Activated T-cell treated with anti-CD3 and anti-CD28 coated beads for 4 hours (primary cell): ENCODE measurements at places on chromosomes 3 and 15.

GRCh38 chr3:64079369-64080150, 56.3 kb upstream of the PSMD6 start:
- DNase-seq, result no peak

DNA sequence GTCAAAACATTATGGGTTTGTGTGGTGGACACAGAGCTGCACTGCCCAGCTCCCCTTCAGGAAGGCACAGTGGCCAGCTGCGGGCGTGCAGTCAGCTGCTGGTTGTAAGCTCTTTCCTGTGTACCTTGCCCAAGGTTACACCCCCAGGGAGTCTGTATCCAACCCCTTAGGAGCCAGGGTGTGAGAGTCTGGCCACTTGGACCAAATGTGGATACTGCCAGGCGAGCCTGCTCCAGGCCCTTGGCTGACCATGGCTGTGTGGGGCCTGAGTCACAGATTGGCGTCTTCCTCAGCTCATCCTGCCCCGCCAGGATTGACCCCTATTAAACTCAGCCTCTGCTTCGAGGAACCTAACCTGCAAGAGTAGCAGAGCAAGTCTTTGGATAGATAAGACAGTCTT, 56.9 kb downstream of the ABHD5 start:
- DNase-seq, result no peak

DNA sequence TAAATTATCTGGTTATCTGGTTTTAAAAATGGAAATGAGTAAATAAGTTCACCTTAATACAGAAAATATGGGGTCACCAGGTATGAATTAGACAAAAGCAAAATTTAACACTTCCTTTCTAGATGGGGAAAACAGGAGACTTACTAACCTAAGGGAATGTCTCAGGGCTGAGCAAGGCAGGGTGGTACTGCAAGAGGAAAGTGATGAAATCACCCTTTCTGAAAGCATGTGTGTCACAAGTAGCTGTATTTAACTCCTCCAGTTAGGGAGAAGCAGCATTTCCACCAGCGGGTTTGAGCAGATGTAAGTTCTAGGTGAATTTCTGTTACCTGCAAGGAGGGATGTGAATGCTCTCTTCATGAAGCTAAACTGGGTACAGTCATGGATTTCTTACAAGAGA, 629.1 kb downstream of the MECOM start:
- no peak for DNase-seq

DNA sequence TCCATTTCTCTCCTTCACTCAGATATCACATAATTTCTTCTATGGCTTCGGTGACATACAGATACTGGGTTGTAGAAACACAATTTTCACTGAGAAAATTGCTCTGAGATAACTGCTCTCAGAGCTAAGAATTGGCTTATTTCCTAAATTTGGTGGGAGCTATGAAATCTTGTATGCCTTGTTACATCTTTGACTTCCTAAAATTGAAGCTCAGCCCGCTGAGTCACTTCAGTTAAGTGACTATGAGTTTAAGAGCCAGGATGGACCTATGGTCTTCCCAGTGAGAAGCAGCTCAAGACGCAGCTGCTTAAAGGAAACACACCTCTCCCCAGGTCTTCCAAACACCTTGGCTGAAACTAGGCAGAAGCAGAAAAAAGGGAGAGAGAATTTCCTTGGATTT, 56.4 kb downstream of the EFHB start:
- DNase-seq, result no peak

- no peak for DNase-seq
Observed at GRCh38 chr3:195897853-195898415, 10.4 kb downstream of the TNK2 start.

GRCh38 chr3:44128057-44128775, 113.5 kb upstream of the TOPAZ1 start:
- DNase-seq, result no peak

- DNase-seq, result no peak
Observed at GRCh38 chr3:41212088-41212487, 12.8 kb downstream of the CTNNB1 start.

DNA sequence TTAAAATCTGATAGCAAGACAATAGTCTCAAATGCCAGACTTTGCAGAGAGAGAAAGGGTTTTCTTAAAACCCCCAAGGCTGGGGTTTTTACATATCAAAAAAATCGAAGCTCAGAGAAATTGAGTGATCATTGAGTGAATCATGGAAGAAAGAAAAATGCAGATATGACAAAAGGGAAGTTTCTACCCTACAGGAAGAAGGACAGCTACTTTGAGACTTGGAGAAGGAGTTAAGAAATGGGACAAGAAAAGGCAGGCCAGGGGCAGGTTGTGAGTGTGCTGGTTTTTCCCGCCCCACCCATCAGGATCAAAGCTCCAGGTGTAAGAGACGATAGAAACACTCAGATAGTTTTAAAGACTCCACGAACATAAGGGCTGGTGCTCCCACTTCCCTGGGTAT, 18.6 kb downstream of the TMEM158 start:
- no peak for DNase-seq

- no peak for DNase-seq
Observed at GRCh38 chr15:47517737-47518136, 199.6 kb upstream of the SEMA6D start.

DNA sequence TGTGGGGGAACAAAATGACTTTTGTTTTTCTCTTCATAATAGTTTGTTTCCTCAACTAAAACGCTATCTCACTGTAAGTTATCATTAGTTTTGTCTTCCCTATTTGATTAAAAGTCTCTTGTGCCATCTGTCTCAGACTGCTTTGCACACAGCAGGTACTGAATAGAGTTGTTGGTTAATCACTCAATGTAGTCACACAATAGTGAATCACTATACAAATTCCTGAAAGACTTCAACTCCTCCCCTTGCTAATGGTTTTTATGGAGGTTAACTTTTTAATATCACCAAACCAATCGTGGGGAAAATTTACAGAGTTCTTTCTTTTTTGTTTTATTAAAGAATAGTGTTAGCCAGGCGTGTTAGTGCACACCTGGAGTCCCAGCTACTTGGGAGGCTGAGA, 2.6 kb upstream of the NGLY1 start:
- no peak for DNase-seq

- no peak for DNase-seq
Observed at GRCh38 chr3:148992027-148992634, 791 bp downstream of the GYG1 start.

- no peak for DNase-seq
Observed at GRCh38 chr15:39320886-39321285, 260.0 kb upstream of the THBS1 start.

GRCh38 chr15:91919014-91919534, 65.6 kb downstream of the SLCO3A1 start:
- DNase-seq, result no peak

- no peak for DNase-seq
Observed at GRCh38 chr3:141388823-141389621, 20.7 kb downstream of the ZBTB38 start.

GRCh38 chr3:128619146-128619890, 31.3 kb downstream of the RPN1 start:
- DNase-seq, result no peak

DNA sequence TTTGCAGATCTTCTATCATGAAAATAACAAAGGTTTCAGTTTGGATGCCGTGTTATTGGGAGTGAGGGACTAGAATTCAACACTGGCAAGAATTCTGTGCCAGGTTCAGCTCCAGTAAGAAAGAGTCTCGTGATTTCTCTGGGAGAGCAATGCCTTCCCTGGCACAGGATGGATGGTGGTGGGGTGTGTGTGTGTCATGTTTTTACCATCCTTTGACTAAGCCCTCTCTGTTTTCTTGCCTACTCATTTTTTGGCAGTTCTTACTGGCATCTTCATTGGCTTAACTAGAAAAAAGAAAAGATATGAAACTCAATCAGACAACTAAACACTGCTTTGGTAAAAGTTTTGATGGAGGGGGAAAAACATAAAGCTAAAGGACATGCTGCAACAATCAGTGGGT, 86.6 kb downstream of the FMN1 start:
- DNase-seq, result no peak

DNA sequence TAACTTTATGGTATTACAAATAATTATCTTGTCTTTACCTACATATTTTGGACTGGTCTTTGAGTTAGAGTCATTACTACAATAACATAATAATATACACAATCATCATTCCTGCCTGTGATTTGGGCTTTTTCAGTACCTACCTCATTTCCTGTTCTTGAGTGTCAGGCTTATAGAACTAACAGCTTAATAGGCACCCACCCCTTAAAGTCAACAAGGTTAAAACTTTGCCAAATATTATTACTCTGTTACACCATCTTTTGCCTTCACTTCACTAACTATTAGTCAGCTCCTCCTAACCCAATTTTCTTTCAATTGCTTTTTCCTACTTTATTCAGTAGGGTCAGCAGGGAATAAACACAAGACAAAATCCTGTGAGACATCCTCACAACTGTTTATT, 488.7 kb upstream of the AGTR1 start:
- DNase-seq, result no peak

- DNase-seq, result no peak
Observed at GRCh38 chr15:77506311-77507142, 85.8 kb downstream of the HMG20A start.

DNA sequence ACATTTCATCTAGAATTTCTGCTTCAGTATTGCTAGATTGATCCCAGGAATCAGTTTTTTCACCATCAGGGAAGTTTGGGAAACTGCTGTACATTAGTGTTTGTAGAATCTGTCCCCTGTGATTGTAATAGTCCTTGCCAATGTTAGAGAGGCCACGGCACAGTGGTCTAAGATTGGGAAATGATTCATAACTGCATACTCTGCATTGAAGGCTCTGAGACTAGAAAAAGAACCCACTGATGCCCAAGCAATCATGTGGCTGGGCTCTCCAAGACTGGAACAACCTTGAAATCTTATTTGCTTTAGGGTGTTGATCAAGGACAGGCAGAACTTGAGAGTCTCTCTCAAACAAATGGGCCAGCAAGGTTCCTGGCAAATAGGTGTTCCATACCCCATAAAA, 245.6 kb upstream of the LRTM1 start:
- no peak for DNase-seq

DNA sequence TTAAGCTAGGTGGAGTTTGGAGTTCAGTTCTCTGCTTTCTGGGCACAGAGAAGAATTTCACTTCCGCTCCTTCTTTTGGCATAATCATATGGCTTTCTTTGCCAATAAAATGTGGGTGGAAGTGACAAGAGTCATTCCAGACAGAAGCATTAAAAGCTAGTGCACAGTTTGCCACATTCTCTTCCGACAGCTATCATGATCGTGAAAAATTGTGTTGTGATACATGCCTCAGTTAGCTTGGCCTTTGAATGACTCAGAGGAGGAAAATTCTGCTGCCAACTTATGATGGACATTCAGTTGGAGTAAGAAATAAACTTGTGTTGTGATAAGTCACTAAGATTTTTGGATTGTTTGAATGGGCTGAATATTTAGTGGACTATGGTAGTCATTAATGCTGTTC, 291.7 kb upstream of the SATB1 start:
- no peak for DNase-seq

- no peak for DNase-seq
Observed at GRCh38 chr15:65962187-65962586, 92.9 kb downstream of the RAB11A start.

- DNase-seq, result no peak
Observed at GRCh38 chr3:63470745-63471144, 181.7 kb upstream of the SNTN start.

DNA sequence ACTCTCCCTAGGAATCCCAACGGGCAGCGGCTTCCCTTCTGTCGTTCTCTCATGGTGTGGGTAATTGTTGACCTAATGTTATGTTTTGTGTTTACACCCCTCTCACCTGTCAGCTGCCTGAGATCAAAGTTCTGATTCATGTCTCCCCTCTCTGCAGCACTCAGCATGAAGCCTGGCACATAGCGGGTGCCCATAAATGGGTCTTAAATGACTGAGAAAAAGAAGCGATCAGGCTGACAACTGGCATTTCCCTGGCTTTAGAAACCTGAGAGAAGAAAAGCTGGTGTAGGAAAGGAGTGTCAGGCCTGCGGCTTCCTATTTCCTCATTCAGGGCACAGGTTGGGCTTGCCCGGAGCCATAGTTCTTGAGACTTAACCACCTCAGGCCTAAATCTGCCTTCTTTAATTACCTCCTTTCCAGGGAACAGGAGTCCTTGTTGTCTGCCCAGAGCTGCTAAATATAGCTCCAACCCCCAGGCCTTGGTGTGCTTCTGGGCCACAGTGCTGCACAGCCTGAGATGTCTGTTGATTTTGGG, 31.8 kb downstream of the LPP start:
- DNase-seq, result no peak

DNA sequence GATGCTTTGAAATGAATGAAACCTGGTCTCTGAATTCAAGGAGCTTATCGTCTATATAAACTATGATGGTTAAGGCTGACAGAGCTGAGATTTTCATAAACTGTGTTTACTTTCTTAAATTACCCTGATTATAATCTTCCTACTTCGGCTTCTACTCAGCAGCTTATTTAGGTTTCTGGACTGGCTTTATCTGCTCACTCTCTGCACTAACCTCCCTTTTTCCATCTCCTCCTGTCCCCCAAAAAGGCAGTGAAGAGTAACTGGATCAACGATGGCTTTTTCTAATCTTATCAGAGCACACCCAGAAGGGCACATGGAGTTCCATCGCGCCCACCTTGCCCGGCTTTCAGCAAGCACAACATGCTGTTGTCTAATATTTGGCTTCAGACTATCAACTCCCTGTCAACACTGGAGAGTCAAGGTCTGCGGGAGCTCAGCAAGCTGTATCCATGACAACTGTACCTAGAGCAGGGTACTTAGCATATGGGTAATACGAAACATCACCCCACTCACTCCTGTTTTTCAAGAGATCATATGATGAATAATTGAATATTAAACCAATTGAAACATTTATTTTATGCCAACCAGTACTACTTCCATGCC, 417.3 kb downstream of the GABRB3 start:
- DNase-seq, result no peak

DNA sequence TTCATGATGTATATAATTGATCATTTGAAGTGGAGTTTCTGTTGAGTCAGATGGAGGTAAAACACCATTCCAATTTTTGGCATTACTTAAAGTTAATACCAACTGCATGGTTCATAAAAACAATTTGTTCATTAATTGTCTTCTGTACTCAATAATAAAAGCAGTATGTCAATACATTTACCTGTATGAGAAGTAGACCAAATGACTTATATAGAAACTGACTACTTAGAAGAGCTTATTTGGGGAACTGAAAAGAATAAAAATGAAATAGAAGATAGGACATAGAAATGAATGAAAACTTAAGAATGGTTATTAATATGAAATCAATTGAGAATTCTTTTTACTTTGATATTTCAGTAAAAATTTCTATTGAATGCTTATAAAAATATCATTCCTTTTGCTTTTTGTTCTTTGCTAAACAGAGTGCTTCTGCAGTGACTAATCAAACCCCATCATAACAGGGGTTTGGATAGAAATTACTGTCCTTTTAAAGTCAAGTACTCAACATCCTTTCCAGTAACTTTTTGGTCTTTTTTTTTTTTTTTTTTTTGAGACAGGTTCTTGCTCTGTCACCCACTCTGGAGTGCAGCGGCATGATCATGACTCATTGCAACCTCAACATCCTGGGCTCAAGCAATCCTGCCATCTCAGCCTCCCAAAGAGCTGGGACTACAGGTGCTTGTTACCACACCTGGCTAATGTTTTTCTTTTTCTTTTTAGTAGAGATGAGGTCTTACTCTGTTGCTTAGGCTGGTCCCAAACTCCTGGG, 6.5 kb upstream of the CRYBG3 start:
- no peak for DNase-seq
